ENCODE measurements at places on chromosomes 11 and 22.

- no peak for DNase-seq
- peak overlapping the region; percentile 97 for H3K27ac ChIP-seq
- H3K36me3 ChIP-seq = peaks cover 19% of the 10 kb centered on the region
- H3K4me3 ChIP-seq = peak overlapping the region; percentile 96
- H3K27me3 ChIP-seq = no peaks in the 10 kb centered on the region
These were observed 821 bp downstream of the CELF1 start for GRCh38 chr11:47552056-47552565.

DNA sequence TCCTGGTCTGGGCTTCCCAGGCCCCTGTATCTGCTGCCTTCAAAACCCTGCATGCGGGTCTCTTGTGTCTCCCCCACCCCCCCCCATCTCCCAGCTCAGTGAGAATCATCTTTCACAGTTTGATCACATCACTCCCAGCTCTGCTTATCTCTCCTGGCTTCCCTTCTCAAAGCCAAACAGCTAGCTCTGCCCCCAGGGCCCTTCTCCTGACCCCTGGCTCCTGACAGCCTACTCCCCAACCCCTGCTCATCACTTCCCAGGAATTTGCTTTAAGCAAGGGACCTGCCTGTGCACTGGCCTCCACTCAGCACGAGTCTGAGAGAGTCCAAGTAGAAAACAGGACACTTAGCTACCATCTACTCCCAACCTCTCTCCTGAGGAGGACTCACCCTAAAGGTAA is 342.7 kb downstream of the TENM4 start:
- H3K27ac ChIP-seq = no peak overlapping the region
- no peaks in the 10 kb centered on the region for H3K4me1 ChIP-seq
- no peaks in the 10 kb centered on the region for H3K36me3 ChIP-seq
- no peak overlapping the region for H3K4me3 ChIP-seq
- peaks cover 14% of the 10 kb centered on the region for H3K27me3 ChIP-seq
- DNase-seq = no peak

GRCh38 chr11:130561441-130561881 is 113.0 kb downstream of the ADAMTS15 start:
- H3K27me3 ChIP-seq = peaks cover 2% of the 10 kb centered on the region
- H3K4me1 ChIP-seq = no peaks in the 10 kb centered on the region
- H3K4me3 ChIP-seq = no peak overlapping the region

DNA sequence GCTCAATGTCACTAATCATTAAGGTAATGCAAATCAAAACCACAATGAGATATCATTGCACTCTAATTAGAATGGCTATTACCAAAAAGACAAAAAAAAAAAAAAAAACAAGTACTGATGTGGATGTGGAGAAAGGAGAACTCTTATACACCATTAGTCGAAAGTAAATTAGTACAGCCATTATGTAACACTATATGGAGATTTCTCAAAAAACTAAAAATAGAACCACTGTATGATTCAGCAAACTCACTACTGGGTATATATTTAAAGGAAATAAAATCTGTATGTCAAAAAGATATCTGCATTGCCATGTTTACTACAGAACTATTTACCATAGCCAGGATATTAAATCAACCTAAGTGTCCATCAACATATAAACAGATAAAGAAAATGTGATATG is 265.4 kb upstream of the ARHGAP20 start:
- H3K36me3 ChIP-seq = no peaks in the 10 kb centered on the region
- no peak overlapping the region for H3K4me3 ChIP-seq
- H3K27me3 ChIP-seq = no peaks in the 10 kb centered on the region
- DNase-seq = no peak

DNA sequence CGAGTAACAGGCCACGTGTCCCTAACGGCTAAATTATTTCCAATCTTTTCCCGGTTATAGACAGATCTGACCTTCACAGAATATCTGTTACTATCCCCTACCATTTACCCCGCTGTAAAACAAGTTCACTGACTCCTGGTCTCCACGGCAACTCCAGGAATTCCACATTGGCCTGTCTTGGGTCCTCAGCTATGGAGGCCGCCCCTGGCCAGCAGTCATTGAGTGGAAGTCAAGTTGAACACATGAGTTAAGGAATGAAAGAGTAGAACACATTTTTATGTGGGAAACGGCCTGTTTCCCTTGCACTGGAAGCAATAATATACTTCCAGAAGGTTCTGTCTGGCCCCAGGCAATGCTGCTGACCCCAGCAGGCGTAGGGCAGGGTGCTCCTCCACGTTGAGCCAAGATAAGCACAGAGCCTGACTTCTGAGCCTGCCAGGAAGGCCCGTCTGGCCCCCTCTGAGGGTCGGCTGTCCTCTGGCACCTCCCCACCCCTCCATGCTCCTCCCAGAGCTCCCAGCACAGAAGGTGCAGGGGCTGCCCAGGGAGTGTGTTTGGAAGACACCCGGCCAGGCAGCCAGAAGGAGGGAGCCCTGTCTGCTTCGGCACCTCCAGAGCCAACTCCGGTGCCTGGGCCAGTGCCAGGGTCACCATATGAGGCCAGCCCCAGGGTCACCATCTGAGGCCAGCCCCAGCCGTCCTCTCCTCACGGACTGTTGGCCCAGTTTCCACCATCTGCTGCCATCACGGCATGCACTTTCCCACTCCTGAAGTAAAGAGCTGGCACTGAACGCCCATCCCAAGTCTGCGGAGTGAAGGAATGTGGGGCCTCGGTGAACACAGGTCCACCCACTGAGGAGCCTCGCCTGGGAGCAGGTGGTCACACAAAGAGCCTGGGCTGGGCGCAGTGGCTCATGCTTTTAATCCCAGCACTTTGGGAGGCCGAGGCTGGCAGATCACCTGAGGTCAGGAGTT is 813.2 kb downstream of the BRD1 start:
- no peak overlapping the region for H3K27ac ChIP-seq
- H3K4me3 ChIP-seq = no peak overlapping the region
- H3K4me1 ChIP-seq = no peaks in the 10 kb centered on the region
- no peak for DNase-seq
- H3K36me3 ChIP-seq = no peaks in the 10 kb centered on the region

GRCh38 chr11:36013950-36014897 is 70.4 kb downstream of the LDLRAD3 start:
- H3K27me3 ChIP-seq = peaks cover 9% of the 10 kb centered on the region
- H3K4me1 ChIP-seq = no peaks in the 10 kb centered on the region
- no peak overlapping the region for H3K27ac ChIP-seq

GRCh38 chr22:49426618-49427266 is 400.9 kb downstream of the BRD1 start:
- H3K4me3 ChIP-seq = no peak overlapping the region
- DNase-seq = no peak
- H3K36me3 ChIP-seq = no peaks in the 10 kb centered on the region
- peaks cover 5% of the 10 kb centered on the region for H3K27me3 ChIP-seq
- H3K27ac ChIP-seq = no peak overlapping the region
